ENCODE measurements at places on chromosomes 6 and 20.

- no peak for DNase-seq
These were observed 1.1 kb downstream of the TPX2 start for GRCh38 chr20:31740208-31740607.

DNA sequence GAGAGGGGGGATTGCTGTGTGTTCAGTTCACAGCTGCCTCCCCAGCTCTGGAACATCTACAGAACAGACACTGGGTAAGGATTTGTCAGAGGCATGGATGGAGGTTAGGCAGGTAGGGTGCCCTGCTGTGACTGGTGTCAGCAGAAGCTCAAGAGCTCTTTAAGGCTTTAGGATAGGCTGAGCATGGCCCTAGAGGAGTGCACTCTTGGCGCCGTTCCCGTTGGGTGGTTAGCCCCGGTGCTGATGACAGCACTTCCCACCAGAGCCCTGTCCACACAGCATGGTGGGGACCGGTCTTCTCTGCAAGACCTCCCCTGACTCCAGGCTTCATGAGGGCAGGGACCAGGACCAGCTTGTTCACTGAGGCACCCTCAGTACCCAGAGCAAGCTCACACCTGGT is 262.0 kb downstream of the BMP7 start:
- DNase-seq: no peak

DNA sequence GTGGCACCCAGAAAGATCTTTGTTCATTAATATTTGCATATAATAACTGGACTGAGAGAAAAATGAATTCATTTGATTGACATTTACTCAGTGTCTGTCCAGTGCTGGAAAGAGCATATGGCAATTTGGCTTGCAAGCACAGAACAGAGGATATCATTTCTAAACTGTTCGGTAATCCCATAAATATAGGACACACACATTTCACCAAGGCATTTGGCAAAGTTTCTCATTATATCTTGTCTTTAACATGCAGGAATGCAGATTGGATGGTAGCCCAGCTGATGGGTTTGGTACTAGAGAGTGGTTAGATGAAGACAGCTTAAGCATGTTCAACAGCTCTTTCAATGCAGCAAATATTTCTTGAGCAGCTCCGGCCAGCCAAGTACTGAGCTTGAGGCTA is 259.2 kb downstream of the PRKN start:
- DNase-seq: no peak

DNA sequence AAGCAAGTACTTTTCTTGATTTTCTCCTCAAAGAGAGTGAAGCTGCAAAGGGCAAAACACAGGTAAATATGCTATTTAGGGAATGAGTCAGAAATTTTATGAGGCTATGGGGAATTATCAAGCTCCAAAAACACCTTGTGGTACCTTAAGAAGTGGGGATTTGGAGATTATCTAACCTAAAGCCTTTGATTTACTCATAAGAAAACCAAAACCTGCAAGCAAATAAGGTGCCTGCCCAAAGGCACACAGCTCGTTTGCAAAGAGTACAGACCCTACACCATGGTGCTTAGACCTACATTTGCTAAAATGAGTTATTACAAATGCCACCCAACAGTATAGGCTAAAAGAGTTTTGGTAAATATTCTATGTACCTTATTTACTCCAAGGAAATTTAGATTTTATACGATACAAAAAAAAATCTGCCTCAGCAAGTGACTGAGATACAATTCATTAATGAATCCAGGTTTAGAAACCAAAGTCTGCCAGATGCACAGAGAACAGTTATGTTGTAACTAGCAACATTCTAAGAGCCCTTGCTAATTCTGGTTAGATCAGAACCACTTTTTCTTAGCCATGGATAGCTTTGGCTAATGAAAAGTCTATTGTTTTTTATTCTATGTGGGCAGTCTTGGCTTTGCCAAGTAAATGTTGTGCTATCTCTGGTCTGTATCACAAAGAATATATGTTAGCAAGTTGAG is 101.5 kb downstream of the KHDC1L start:
- DNase-seq: no peak

GRCh38 chr6:7050004-7050403 is 57.8 kb upstream of the RREB1 start:
- DNase-seq: no peak

Data from hypothalamus (tissue), 51 donors.